ENCODE measurements at places on chromosomes 2 and 18.

DNA sequence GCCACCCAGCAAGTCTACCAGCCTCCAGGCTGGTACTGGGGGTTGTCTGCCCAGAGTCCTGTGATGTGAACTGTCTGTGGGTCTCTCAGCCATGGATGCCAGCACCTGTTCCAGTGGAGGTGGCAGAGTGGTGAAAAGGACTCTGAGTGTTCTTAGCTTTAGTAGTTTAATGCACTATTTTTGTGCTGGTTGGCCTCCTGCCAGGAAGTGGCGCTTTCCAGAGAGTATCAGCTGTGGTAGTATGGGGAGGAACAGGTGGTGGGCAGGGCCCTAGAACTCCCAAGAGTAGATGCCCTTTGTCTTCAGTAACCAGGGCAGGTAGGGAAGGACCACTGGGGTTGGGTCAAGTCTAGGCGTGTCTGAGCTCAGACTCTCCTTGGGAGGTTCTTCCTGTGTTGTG, 356.7 kb downstream of the STK39 start:
- DNase-seq: no peak

- DNase-seq: no peak
These were observed 482.2 kb downstream of the SPAG16 start for GRCh38 chr2:213766465-213766901.

DNA sequence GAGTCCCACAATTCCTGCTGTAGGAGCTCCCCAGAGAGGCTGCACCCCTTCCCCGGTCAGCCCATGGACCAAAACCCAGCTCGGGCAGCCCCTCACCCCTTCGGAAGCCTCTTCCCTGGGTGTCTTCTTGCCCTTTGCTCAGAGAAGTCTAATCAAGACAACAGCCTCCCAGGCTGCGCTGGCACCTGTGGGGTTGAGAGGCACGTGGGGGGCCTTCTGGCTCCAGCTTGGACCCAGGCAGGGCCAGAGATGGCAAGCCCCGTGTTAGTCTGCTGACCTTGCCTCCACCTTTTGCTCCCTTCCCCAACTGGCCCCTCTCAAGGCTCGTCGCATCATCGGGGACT, 10.4 kb downstream of the SLC4A3 start:
- no peak for DNase-seq

GRCh38 chr2:83595121-83595690, 863.9 kb downstream of the SUCLG1 start:
- DNase-seq: no peak

DNA sequence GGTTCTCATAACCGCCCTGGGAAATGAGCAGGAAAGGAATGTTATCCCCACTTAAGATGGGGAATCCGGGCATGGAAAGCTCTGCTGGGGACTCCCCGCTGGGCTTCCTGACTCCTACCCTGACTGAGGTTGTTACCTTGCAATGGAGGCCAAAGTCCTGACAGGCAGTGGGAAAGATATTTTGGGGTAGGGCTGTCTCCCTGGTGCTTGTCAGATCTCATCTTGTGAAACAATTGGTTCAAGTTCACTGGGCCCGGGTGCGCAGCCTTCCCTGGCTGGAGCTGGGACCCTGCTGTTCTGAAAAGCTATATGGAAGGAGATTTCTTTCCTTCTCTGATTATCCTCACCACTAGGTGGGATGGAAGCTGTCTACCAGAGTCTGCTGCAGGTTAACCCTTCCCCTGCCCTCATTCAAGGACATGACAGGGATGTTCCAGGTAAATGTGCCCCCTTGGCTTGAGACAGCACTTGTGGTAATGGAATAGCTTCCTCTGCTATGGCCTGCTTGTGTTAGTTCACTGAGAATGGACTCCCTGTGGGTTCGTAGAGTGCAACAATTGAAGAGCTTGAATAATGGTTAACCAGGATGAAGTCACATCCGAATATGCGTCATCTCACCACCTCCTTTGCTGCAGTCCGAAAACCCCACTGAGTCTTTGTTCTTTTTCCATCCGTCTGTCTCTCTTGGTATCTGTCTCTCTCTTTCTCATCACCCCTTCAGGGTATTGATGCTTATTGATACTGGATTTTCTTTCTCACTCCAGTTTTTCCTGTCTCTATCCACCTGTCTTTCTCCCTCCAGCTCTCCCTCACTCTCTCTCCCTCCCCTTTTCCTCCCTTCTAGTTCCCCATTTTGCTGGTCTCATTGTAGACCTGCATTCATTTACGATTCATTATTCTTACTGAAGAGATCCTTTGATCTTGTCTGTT, 67.8 kb upstream of the EPAS1 start:
- no peak for DNase-seq

DNA sequence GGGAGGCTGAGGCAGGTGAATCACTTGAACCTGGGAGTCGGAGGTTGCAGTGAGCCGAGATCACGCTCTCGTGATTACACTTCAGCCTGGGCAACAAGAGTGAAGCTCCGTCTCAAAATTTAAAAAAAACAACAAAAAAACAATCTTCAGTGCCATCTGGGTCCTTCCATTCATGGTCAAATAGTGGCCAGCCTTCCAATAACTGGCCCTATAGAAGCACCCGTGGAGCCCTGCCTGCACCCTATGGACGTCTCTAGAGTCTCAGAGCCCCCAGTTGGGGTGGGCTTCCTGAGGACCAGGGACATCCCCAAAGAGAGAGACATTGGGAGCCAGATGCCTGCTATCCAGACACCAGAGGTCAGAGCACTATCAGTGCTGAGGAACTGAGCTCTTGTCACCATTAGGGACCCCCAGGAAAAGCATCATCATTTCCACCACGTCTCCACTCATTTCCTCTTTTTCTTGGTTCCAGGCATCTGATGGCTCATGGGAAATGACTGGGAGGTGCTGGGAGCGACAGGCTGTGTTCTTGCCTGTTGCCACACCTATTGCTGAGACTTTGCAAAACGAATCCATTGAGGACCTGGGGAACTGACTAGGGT, 9.4 kb downstream of the NEU2 start:
- no peak for DNase-seq

DNA sequence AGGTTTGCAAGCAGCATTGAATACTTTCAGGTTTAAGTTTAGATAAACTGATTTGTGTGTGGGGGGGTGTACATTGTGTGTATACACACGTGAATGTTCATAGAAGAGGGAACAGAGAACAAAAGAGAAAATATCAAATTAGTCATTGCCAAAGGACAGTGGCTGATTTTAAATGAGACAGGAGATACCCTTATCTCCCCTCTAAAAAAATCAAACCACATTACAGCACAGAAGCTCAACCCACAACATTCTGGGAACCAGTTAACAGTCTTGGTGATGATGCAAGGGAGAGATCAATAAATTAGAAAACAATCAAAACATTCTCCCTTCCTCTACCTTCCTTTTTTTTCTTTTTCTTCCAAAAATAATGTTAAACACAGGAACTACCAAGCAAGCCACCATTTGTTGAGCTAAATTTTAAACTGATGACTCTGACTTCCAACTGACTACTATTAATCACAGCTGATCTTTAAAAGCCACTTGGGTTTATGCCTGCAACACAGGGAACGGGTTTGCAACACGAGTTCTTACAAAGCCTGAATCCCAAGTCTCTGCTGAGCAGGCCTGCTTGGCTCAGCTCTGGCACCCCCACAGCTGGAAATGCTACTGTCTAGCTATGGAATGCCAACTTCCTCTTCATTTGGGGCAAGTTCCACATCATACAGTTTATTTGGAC, 119.2 kb upstream of the ACVR1C start:
- DNase-seq: no peak

All from progenitor cell of endocrine pancreas (in vitro differentiated cells).